Kidney (tissue), 22 donors: ENCODE measurements at places on chromosomes 13 and 19.

DNA sequence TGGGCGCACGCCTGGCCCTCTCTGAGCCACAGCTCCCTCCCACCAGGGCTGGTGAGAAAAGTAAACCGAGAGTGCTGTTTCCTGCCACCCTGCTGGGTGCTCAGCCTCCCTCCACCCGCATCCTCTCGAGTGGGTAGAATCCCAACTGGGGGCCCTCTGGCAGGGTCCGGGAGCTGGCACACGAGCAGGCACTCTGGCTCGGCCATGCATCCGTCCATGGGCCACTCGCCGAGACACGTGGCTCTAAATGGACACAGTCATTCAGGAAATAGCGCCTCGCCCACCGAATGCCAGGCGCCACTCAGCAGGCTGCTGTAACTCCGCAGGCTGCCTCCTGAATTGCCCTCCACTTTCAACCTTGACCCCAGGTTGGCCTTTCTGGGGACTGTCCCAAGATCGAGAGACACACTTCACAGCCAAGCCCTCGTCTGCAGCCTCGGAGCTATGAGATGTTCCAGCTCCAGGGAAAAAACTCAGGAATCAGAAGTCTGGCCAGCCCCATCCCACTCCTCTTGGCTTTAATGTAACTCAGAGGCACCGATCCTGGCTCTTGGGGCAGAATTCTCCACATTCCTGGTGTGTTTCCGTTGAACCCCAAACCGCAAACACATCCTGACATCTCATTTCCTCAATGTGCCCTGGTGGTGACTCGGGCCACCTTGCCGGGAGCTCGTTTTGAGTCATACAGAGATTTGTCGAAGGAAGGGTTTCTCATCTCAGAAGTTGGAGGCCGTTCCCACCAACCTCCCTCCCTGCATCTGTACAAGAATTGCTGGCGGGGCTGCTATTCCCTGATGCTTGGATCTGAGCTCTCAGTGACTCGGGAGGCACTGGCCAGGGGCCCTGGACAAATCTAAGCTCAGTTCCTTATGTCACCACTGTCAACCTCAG lies 14.1 kb downstream of the KLF2 start:
- peak; percentile 79 for DNase-seq

- DNase-seq: no peak
These were observed 4.9 kb upstream of the LYPD3 start for GRCh38 chr19:43470288-43470687.

- peak; percentile 13 for DNase-seq
These were observed 639 bp downstream of the LENG1 start for GRCh38 chr19:54158812-54159351.

- no peak for DNase-seq
These were observed 69.8 kb upstream of the SERP2 start for GRCh38 chr13:44303681-44304432.

DNA sequence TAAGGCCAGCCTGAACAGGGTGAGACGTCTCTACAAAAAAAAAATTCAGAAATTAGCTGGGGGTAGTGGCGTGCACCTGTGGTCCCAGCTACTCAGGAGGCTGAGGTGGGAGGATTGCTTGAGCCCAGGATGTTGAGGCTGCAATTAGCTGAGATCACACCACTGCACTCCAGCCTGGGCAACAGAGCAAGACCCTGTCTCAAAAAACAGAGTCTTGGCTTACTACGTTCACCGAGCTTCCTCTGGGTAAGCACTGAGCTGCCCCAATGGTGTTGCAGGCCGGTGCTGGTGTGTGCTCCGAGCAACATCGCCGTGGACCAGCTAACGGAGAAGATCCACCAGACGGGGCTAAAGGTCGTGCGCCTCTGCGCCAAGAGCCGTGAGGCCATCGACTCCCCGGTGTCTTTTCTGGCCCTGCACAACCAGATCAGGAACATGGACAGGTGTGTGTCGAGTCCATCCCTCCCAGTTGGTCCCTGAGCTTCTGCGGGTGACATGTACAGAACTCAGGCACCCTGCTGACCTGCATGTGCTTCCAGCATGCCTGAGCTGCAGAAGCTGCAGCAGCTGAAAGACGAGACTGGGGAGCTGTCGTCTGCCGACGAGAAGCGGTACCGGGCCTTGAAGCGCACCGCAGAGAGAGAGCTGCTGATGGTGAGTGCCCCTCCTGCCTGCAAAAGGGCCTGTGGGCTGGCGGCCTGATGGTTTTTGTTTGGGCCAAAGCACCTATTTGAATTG lies 24.1 kb downstream of the UPF1 start:
- DNase-seq: no peak

DNA sequence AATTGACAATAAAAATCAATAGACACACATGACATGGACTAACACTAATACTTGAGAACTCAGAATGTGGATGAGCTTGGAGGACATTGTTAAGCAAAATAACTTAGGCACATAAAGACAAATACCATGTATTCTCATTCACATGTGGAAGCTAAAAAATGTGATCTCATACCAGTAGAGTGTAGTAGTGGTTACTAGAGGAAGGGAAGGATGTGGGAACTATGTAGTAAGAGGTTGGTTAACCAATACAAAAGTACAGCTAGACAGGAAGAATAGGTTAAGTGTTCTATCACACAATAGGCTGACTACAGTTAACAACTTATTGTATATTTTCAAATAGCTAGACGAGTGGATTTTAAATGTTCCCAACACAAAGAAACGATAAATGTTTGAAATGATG lies 415.8 kb upstream of the KLF12 start:
- no peak for DNase-seq

DNA sequence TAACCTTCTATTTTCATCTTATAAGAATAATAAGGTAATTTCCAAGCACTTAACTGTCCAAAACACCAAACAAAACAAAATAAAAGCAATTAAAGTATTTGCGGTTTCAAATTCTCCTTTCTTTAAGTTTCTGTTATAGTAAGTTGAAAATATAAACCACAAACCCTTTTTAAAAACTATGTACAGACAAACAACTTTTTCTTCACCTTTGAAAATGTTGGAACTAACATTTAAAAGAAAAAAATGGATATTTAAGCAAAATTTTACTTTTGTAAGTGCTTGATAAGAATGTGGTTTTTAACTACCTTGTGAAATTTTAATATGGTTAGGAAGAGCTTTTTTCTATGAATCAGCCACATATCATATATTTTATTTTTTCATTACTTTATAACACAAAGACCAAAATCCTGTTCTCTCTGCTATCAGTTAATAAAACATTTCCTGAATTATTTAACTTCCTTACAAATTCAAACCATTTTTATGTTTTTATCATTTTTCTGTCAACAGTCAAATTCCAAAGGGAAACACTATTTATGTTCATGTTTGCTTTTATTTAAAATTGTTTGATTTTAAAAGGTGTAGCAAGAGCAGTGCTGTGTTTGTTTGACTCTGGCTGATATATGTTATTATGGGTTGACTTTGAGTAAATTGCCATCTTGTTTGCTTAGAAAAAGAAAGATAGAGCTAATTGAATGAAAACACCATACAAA lies 554.1 kb upstream of the KLHL1 start:
- no peak for DNase-seq

- no peak for DNase-seq
These were observed 12.0 kb downstream of the CERS4 start for GRCh38 chr19:8221161-8221560.

DNA sequence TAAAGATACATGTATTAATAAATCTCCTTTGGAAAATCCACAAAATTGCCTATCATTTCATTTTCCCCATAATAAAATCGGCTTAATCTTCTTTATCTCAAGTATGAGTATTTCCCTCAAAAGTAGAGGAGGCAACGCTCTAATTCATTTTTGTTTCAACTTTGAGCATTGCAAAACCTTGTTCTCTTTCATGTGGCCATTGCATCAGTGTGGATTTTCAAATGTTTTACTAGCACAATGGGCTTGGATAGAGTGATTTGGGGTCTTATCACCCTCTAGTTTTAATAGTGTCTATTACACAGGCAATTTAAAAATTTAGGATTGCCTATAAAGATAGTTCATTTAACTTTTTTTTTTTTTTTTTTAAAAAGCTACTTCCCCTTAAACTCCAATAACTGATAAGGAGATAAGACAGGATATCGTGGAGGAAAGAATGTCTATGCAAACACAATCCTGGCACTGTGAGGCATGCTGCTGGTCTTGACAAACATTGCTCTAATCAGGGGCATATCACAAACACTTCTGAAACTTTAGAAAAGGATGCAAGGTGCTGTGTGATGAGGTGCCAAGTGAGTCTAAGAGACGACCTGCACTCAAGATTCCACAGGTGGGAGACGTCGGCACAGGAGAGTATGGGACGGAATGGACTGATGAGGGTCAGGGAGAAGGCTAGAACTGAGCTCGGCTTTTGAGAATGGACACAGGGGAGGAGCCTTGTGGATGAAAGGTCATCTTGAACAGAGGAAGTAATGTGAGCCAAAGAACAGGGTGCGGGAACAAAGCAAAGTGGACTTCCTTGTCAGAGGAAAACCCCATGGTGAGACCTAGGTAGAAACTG lies 199.7 kb downstream of the IRS2 start:
- DNase-seq: no peak

- no peak for DNase-seq
These were observed 21.4 kb upstream of the LILRA2 start for GRCh38 chr19:54551950-54552912.

DNA sequence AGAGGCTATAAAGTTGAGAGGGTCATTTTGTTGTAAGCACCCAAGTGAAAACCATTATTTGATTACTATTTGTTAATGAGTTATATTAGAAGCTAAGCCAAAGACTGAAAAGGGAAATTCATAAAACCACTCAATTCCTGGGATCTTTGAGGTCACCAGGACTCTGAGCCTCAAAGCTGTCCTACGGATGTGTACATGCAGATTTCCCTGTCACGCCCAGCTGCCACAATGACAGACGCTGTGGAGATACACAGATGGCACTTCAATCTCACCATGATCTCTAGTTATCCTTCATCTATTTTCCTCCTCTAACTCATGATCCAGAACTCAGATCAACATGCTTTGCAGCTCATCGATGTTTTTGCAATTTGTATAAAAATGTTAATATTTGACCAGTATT lies 403.5 kb upstream of the MIR17HG start:
- DNase-seq: no peak

DNA sequence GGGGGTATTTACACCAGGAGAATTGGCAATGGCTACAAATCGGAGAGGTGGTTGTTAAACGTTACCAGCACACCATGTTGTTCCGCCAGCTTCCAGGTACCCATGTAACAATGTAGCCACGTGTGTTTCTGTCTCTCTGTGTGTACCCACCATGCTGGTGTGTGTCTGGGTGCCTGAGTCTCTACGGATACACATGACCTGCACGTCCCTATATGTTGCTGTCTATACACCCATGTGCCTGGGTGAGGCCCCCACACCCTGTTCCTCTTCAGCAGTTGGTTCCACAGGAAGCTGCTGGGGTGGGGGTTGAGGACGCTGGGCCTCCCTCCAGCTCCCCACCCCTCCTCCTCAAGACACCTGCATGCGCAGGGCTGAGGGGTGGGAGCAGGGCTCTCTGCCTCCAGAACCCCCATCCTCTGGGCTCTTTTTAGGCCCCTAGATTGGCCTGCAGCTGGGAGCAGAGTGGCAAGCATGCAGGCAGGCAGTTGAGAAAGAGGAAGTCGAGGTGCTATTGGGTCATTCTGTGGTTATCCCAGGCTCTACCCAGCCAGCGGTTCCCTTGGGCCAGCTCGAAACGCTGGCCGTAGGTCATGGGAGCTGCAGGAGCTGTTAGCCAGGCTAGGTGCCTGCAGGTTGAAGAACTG lies at the start of gene ARHGEF18:
Gene ARHGEF18, plus strand, starts transcription at position 351 of the 644 bp plus-strand sequence. CDS start 13,954 bp downstream, outside the sequence.
- DNase-seq: no peak

DNA sequence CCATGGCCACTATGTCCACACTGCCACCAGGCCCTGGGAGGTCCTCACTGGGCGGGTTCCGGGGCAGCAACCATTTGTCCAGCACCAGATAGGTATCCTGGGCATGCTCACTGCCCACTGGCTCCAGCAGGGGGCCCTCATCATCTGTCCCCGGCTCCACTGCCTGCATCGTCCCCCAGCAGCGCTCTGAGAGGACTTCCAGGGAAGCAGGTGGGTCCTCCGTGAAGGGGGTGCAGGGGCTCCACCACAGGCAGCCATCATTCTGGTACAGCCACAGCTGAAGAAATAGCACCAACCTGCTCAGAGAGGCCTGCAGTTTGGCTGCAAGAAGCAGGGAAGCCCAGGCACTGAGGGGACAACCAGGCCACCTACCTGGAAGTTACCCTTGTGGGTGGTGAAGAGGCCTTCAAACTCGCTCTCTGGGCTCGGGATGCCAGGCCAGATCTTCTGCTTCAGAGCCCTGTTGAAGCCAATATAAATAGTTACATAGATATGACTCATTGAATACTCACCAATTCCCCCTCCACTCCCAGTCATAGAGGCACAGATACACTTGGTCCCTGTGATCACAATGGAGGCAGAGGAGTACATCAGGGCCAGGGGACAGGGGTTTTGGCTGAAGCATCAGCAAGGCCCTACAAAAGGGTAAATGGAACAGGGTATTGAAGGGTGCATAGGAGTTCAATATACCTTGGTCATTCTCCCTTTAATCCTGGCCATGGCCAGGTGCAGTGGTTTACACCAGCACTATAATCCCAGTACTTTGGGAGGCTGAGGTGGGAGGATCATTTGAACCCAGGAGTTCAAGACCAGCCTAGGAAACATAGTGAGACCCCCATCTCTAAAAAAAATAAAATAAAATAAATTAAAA lies 4.1 kb downstream of the SWSAP1 start:
- peak; percentile 77 for DNase-seq

GRCh38 chr13:42575938-42576337 lies 2.0 kb downstream of the TNFSF11 start:
- no peak for DNase-seq

- DNase-seq: no peak
These were observed 23.2 kb downstream of the C13orf46 start for GRCh38 chr13:113950451-113951245.

GRCh38 chr13:94658926-94659597 lies 53.3 kb downstream of the SOX21 start:
- no peak for DNase-seq

- peak; percentile 59 for DNase-seq
These were observed 155.9 kb upstream of the KLF12 start for GRCh38 chr13:74289861-74290773.

DNA sequence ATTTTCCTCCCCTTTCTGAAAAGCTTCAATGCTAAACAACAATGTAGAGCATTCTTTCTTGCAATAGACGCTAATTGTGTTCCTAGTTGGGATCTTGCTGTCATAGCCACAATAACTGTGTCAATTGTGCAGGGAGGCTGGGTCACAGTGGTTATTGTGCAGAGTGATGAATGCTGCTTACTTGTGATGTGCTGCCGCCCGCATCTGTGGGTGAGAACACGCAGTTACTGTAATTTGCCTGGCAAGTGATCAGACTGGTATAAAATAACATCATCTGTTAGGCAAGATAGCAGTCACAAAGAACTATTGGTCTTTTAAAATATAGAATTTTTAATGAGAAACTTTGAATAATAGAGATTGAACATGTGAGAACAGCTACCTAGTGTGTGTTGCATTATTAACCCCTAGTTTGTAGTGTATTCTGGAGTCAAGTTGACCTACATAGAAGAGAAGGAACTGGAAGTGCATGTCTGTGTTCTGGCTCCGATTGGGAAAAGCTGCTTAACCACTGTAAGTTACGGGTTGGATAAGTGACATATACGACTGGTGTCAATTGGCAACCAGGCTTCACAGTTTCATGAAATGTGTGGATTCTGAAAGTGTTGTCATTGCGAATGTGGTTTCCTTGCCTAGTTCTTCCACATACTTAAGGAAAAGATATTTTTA lies 43.6 kb downstream of the SLAIN1 start:
- no peak for DNase-seq
